ENCODE measurements at places on chromosomes 6 and 20.

GRCh38 chr6:41027799-41028560, 11.0 kb downstream of the UNC5CL start:
- no peak for DNase-seq

GRCh38 chr6:21423106-21423854, 170.3 kb upstream of the SOX4 start:
- DNase-seq, result no peak

- no peak for DNase-seq
Observed at GRCh38 chr20:55488593-55488992, 516.7 kb downstream of the CBLN4 start.

- no peak for DNase-seq
Observed at GRCh38 chr6:2546901-2547300, 203.8 kb downstream of the MYLK4 start.

- no peak for DNase-seq
Observed at GRCh38 chr20:35131934-35132333, 15.2 kb downstream of the EDEM2 start.

DNA sequence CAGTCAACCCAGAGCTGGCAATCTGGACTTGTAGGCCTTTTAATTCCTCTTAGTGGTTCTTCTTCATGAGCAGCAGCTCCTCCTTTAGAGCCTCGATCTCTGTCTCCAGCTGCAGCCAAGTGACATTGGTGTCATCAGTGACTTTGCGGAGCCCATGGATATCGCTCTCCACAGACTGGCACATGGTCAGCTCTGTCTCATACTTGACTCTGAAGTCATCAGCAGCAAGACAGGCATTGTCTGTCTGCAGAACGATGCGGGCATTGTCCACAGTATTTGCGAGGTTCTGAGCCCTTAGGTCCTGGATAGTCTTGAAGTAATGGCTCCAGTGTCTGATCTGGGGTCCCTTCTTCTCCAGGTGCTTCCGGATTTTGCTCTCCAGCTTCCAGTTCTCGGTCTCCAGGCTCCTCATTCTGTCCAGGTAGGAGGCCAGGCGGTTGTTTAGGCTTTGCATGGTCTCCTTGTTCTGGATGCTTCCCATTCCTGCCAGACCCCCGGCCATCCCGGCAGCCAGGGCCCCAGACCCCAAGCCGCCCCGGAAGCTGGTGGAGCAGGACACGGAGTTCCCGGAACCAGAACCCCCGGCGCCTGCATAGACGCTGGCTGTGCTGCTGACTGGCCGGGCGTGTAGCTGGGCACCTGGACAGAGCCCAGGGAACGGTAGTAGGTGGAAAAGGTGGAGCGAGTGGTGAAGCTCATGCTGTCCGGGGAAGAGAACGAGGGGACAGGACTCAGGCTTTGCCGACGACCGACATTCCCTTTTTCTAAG, 15.1 kb downstream of the RFPL4B start:
- no peak for DNase-seq

GRCh38 chr20:62025832-62026563, 39.7 kb downstream of the TAF4 start:
- DNase-seq, result peak; percentile 23

- no peak for DNase-seq
Observed at GRCh38 chr6:41584668-41585205, 38.6 kb downstream of the FOXP4 start.

GRCh38 chr6:73644941-73645591, 8.7 kb downstream of the SLC17A5 start:
- no peak for DNase-seq

DNA sequence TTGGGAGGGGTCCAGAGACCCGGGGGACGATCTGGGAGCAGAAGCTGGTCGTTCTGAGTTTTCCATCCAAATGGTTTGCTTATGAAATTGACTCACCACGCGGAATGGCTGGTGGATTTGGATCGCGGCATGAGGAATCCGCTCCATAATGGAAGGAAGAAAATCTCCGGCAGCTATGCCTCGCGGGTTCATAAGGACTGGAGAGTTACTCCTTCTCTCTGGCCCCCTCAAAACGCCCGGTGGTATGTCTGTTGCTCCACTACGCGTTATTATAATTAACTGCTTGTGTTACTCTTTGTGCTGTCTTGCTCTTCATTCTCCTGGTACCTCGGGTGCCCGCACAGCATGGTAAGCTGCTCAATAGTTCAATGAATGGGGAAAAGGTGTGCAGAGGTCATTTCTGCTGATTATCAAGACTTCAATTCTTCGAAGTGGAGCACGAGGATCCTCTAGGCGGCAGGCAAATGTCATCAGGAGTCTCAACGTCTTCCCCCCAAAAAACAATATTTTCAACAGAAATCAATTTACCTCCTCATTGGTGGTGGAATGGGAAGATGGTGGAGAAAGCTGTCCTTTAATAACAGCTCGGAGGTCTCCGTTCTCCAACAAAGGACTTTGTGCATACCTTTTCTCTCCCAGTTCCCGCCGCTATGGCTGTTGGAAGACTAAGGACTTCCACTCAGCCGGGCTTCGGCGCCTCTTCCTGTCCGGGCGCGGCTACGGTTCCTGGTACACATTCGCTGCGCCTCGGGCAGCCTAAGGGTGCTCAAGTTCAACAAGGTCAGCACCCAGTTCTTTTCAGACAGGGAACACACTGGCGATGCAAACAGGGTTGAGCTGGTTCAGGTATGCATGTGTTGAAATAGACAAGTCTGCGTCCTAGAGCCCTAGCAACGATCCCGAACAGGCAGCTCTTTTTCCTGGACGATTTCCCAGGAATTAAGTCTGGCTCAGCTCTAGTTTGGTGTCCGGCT, 9.2 kb upstream of the PRSS16 start:
- no peak for DNase-seq

DNA sequence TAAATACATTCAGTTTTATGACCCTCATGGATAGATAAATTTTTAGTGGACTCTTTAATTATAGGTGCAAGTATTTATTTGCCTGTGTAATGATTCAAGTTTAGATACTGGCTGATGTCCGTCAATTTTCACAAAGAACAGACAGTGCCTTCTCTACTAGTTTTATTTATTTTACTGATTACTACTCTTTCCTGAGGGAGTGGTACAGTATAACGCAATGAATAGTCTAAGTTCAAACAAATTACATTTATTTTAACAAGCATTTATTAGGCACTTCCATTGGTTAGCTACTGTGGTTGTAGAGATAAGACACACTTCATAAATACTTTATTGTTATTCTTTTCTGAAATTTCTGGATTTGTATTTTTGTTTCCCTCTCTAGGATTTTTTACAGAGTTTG, 74.3 kb downstream of the ADGRG6 start:
- DNase-seq, result no peak

DNA sequence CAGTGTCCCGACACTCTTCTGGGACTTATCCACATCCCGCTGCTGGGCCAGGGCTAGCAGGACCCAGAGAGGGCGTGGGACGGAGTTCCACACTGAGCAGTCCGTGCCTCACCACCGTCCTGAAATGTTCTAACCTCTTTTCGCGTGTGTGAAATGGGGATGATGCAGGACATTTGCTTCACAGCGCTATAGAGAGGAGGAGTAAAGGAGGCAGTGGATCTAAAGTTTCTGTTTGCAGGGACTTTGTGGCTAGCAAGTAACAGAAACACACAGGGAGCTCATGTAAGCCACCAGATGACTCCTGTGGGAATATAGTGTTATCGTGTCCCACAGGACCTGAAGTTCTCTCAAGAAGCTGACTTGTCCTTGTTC, 634 bp downstream of the ITPA start:
- no peak for DNase-seq

DNA sequence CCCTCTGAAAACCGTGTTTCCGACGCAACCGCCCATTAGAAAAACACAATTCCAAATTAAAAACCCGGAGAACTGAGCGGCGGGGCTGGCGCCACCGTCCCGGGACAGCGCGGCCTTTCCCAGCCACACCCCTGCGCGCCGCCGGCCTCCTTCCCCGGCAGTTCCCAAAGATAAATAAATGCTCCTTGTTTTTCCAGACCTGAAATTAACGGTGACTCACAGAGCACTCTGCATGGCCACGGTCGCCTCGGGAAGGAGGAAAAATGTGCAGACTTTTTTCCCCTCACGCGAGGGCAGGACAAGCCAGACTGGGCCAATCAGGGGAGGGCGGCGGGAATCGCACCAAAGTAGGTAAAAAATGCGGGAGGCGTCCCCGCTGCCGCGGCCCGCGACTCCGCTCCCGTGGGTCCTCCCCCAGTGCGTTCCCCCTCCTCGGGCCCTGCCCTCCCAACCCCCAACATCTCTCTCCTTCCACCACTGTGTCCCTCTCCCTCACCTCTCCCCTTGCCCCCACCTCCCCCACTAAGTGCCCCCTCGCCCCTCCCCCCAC, 828 bp upstream of the DSTN start:
- peak; percentile 91 for DNase-seq

GRCh38 chr6:161109366-161109765, 117.8 kb downstream of the MAP3K4 start:
- DNase-seq, result no peak

- no peak for DNase-seq
Observed at GRCh38 chr6:154352898-154353585, 3.6 kb downstream of the IPCEF1 start.

- no peak for DNase-seq
Observed at GRCh38 chr6:41584205-41584604, 38.0 kb downstream of the FOXP4 start.

DNA sequence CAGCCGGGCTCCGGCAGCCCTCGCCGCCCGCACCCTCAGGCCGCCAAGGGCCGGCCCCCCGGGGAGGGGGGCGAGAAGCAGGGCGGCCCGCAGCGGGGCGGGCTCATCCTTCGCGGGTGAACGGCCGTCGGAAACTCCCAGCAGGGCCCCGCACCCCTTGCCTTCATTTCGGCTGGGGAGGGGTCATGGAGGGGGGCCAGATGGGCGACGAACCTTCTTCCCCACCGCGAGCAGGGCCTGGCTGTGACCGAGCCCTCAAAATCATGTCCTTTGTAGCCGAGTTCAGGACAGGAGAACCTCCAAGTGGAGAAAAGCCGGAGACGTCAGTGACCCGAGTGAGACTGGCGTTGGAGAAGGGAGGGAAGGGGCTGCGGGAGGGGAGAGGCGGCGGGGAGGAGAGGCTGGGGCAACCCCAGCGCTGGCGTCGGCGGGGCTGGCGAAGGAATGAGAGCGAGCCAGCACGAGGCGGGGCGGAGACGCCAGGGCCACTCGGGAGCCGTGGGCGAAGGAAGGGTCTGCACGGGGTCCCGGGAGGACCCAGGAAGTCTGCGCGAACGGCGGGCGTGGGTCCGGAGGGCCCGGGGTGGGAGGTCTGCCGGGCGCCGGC, 571 bp upstream of the FOXC1 start:
- no peak for DNase-seq

All from non-pigmented ciliary epithelial cell (primary cell).